Airway epithelial cell (primary cell): ENCODE measurements at places on chromosomes 1 and 21. TPM values are rescaled to one million over a fixed set of nuclear protein-coding genes. Genes with fewer than 3 reads are reported as not detected.

The MYOC gene
- total RNA-seq: not detected in 2 replicates

The C1orf210 gene
- total RNA-seq: 3.9 and 8.7 TPM in 2 replicates

The TTC22 gene
- 18.1 and 20.2 TPM in 2 replicates for total RNA-seq

The CD5L gene
- total RNA-seq: not detected in 2 replicates

The HSD3B2 gene
- total RNA-seq: not detected in 2 replicates

The SLAMF6 gene
- not detected in 2 replicates for total RNA-seq

The SH2D1B gene
- not detected in 2 replicates for total RNA-seq

The RNU1-3 gene
- total RNA-seq: under 0.01 TPM in 2 replicates

The B3GALT5 gene
- total RNA-seq: under 0.01 TPM in 1 of 2 replicates, not detected in the other

The PLD5 gene
- 0.84 and 1.4 TPM in 2 replicates for total RNA-seq

The GPR153 gene
- total RNA-seq: 39.9 and 43.1 TPM in 2 replicates

The BGLAP gene
- total RNA-seq: 0.14 TPM in 1 of 2 replicates, not detected in the other

The PODN gene
- not detected in 2 replicates for total RNA-seq

The OR2L3 gene
- not detected in 2 replicates for total RNA-seq

The GJA4 gene
- not detected in 2 replicates for total RNA-seq

The S100A5 gene
- 0.49 TPM in 1 of 2 replicates, not detected in the other for total RNA-seq

The PLA2G2D gene
- not detected in 2 replicates for total RNA-seq

The ATP1A4 gene
- not detected in 2 replicates for total RNA-seq
